ENCODE measurements at places on chromosomes 12 and 14. TPM values are rescaled to one million over a fixed set of nuclear protein-coding genes. Genes with fewer than 3 reads are reported as not detected.

GRCh38 chr12:49146406-49146805 lies 15.2 kb upstream of the TUBA1B start:
- no peak for DNase-seq

DNA sequence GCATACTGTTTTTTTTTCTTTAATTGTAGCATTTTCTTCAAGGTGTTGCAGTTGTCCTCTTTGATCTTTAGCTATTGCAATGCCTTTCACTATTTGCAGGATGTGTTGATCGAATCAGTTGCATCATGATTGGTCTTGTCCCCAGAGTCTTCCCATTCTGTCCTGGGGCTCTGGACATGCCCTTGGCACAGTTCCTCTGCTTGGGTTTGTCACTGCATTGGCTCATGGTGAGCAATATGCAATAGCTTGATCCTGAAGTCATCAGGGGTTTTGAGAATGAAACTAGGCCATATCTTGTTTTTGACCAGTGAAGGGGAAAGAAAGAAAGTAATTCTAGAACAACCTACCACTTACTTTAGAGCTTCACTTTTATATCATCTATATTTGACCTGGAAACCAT lies 281.5 kb downstream of the TMEM117 start:
- no peak for DNase-seq

DNA sequence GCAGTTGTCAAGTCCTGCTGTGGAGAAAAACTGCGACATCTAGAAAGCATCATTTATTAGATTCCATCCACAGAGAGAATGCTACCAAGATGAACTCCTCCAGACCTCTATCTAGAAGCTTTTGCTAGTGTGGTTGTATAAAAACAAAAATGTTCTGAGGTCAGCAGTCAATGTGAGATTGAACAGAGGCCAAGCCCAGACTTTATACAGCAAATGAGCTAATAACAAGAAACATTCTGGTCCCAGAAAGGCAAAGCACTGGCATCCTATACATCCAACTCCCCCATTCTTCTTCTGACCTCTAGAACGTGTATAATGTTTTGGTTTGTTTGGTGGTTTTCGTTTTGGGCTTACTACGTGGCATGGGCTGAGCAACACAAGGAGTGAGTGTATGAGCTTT lies 26.7 kb upstream of the RIN3 start:
- peak; percentile 81 for DNase-seq

DNA sequence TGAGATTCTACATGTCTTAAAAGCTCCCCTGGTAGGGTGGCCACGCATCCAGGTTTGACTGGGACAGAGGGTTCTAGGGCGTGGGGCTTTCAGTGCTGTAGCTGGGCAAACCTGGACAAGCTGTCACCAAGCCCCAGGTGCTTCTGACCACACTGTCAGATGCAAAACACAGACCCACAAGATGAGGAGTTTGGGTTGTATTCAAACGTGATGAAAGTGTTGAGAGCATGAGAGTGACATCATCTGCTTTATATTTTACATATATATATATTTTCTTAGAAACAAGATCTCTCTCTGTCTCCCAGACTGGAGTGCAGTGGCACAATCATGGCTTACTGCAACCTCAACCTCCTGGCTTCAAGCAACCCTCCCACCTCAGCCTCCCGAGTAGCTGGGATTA lies 210.1 kb downstream of the DPF3 start:
- DNase-seq: no peak

Gene FOXN4
- not detected for total RNA-seq

Gene PLCZ1
- not detected for total RNA-seq

Gene STRAP
- total RNA-seq: 95.0 TPM

Gene ADCK1
- 6.5 TPM for total RNA-seq

Gene C14orf39
- total RNA-seq: not detected
